ENCODE measurements at places on chromosomes 3 and 15.
A peak's percentile ranks its signal among the peaks of the same experiment; 100 is the strongest.

DNA sequence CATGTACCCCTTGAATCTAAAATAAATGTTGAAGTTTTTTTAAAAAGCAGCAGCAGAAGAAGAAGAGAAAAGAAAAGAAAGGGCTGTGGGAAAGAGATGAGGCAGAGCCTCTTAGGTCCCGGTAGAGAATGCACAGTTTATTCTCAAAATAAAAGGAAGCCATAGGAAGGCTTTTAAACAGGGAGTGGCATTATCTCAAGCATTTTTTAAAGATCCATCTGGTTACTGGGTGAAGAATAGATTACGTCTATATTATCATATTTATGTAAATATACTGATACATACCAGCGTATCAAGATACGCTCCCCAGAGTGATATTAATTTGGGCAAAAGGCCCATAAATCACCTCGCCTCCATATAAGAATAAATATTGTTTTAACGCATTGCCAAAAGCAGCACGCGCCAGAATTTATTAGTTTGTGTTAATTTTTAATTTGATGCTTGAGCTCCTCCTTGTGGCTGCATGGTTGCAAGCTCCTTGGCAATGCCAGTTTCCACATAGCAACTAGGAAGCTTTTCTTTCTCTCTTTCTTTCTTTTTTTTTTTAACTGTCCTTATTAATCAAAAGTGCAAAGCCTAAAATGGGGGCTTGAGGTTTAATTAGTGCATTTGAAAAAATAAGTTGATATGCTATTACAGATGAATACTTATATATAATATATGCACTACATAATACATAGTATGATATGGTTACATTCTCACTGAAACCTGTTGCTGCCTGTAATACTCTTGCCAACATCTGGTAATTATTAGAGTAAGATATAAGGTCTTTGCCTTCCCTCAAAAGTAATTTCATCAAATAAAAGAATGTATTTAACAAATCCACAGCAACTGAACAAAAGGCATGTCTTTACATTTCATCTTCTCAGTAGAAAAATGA lies 242.8 kb upstream of the UBE2E2 start:
- peak; percentile 9 for DNase-seq

GRCh38 chr3:116037954-116038911 lies 407.1 kb downstream of the LSAMP start:
- no peak for DNase-seq

- DNase-seq: no peak
These were observed 617.5 kb upstream of the CCDC54 start for GRCh38 chr3:106759731-106760130.

DNA sequence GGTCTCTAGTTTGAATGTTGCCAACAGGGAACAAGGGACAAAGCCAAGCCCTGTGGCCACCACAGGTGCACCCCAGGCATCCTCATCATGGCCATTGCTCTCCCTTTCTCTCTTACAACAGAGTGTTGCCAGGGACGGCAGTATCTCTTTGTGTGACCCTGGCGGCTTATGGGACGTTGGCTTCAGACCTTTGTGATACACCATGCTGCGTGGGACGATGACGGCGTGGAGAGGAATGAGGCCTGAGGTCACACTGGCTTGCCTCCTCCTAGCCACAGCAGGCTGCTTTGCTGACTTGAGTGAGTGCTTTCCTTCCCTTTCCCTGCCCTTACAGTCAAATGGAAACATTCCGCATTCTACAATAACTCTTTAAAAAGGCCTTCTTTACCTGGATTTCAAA lies 38.2 kb downstream of the BOC start:
- DNase-seq: no peak

- no peak for DNase-seq
These were observed 25.3 kb downstream of the RAD18 start for GRCh38 chr3:8938021-8938420.

DNA sequence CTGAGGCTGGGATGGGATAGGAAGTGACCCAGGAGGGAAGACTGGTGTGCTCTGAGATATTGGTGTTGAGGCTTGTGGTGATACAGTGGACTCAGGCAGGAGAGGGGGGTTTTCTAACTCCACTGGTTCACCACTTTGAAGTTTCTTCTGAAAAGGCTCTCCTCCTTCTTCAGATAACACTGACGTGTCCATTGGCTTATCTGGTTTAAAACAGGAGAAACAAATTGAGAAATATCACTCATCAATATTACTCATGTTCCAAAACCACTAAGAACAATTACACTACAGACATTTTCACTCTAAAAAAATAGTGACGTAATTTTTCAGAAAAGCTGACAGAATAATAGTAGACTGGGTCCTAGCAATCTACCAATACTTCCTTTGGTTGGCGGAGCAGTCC lies 23.1 kb downstream of the TP53BP1 start:
- DNase-seq: no peak
